Stimulated activated CD8-positive, alpha-beta memory T cell treated with anti-CD3 and anti-CD28 coated beads, Interleukin-15, amount 100 ng/mL, for 1 hour (primary cell): ENCODE measurements at places on chromosomes 4 and X.

DNA sequence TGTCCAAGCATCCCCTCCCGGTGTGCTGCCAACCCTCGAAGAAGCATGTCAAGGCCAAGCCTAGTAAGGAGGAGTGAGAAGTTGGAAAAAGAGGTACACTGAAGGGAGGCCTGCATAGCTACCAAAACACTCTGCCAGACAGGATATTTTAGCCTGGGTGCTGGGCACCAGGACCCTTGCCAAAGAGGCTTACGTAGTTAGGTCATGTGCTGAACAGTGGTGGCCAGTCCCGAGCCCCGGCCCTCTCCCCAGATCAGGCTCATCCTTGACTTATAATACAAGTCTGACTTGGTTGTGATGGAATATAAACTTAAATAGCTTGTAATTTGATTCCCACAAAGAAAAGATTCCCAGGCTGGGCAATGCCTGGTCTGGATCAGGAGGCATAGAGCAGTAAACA is 149.3 kb downstream of the ARHGEF9 start:
- DNase-seq: no peak

- no peak for DNase-seq
Observed at GRCh38 chrX:41758401-41758800, 34.4 kb downstream of the GPR82 start.

- no peak for DNase-seq
Observed at GRCh38 chr4:5238173-5238572, 186.9 kb downstream of the STK32B start.

GRCh38 chrX:34917146-34917545 is 25.4 kb upstream of the FAM47B start:
- no peak for DNase-seq
